ENCODE measurements at places on chromosomes 13 and 19.

DNA sequence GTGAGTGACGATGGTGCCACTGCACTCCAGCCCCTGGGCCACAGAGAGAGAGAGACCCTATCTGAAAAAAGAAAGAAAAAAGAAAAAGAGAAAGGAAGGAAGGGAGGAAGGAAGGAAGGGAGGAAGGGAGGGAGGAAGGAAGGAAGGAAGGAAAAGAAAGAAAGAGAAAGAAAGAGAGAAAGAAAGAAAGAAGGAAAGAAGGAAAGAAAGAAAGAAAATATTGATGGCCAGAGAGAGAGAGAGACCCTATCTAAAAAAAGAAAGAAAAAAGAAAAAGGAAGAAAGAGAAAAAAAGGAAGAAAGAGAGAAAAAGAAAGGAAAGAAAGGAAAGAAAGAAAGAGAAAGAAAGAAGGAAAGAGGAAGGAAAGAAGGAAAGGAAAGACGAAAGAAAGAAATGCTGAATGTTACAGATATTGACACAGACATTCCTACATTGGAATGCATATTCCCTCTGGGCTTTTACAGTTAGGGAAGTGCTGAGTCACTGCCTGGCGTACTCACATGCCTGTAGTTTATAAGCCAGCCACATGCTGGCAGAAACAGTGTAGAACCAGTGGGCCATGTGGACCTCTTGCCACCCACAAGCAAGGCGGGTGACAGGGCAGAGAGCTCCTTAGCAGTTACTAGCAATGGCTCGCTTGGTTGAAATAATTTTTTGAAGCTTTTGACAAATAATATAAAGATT lies 34.6 kb upstream of the SLC46A3 start:
- DNase-seq: peak; percentile 93

DNA sequence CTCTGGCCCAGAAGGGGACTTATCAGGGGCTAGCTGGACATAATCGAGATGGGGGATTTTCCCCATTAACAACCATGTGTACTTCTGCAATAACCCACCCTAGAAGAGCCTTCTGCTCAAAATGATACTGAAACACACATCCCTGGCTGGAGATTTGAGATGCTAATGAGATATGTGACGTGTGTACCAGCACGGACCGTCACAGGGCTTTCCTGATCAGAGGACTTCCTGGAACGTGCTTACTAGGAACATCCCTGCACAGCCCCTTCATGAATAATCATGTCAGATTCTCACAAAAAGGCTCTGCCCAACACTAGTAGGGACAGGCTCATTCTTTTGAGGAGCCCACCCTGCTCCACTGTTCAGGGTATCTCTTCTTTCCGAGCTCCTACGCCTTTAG lies 6.5 kb upstream of the ERVV-1 start:
- no peak for DNase-seq

- peak; percentile 9 for DNase-seq
These were observed 16.0 kb upstream of the SLC7A10 start for GRCh38 chr19:33241530-33242101.

DNA sequence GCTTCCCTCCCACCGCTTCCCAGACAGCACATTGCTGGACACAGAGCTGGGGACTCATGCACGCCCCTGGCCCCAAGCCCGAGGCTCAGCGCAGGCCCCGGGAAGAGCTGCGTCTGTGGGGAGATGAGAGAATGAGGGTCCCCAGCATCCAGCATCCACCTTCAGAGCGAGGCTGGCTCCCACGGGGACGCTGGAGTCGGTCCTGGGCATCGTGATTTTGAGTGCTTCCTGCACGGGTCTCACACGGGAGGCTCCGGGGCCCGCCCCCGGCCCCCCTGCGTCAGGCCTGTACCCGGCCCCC lies 4.7 kb downstream of the NCLN start:
- DNase-seq: no peak

DNA sequence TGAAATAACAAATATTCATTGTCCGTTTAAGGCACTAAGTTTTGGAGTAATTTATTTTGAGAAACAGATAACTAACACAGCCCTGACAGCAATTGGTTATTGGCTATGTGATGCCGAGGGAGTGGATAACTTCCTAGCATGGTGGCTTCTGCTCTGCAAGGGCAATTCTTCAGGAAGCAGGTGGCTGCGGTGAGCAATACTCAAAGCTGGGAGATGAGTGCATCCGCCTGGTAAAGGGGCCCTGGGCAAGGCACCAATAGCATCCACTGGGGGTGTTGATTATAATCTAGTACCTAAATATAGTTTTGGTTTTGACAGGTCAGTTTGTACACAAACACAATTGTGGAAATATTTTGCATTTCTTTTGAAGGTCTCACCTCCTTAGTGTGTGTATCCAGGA lies 41.0 kb downstream of the CCDC70 start:
- DNase-seq: no peak

GRCh38 chr19:29964171-29964570 lies 22.1 kb downstream of the URI1 start:
- peak; percentile 54 for DNase-seq

GRCh38 chr13:38914070-38914469 lies 76.6 kb downstream of the STOML3 start:
- DNase-seq: no peak

- DNase-seq: peak; percentile 0
These were observed 314.8 kb downstream of the PCDH17 start for GRCh38 chr13:57946361-57946760.
